ENCODE measurements at places on chromosomes 3 and 15.

DNA sequence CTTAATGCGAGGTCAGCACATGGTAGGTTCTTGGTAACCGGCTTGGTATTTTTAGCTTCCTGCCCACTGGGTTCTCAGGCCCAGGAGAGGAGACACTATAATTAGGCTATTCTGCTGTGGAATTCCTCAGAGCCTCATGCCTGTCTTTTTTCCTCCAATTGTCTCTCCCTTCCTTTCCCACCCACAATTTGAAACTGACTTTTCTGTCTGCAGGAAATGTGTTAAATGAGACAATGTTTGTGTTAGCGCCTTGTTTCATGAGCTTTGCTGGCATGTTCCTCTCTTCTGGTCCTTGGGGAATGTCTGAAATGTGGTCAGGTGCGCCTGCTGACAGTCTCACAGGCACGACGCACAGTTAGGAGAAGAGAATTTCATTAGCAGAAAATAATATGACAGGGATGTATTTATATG is 223.6 kb upstream of the CTNNB1 start:
- DNase-seq = no peak

DNA sequence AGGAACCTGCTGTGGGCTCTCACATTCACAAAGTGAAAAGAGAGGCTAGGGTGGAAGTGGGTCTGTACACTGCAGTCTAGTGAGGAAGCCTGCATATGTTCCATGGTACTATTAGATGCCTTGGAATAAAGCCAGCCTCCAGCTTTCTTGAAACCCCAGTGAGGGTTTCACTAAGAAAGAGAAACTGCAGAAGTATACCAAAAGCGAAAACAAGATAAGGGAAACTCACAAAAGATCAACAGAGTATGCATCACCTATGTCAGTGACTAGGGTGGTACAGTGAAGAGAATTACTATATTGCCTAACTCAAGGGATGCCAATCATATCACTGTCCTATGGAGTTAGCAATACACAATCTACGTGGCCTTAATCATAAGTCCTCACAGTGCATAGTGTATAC is 212.5 kb upstream of the GADL1 start:
- DNase-seq = no peak

DNA sequence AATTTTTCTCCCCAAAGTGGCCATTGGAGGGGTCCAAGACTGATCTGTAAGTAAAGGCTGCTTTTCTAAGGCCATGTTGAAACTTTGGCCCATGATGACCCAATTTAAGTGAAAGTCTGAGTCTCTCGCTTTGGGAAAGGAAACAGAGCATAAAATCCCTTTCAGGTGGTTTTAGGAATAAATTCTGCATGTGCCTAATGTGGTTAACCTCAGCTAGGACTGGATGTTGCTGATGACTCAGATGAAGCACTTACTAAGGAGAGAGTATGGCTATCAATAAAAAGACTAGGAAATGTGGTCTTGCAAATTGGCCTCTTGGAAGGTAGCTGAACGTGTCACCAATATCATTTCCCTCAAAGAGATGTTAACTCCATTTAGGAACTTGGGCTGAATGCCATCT is 458.5 kb downstream of the AGBL1 start:
- DNase-seq = no peak

DNA sequence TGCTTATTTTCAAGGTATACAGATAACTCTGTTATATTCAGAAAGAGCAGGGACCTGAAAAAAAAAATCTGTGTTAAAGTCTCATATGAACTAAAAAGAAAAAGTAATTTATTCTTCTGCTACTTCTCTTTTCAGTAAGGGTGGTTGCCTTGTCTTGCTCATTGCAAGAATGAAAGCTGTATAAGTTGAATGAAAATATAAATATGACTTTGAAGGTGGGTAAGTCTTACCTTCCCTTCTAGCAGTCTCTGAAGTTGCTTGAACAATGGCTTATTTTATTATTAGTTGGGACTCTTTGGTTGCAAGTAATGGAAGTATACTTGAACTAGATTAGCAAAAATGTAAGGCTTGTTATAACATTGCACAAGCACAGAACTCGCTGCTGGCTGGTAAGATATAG is 1554.9 kb downstream of the SI start:
- DNase-seq = no peak

- DNase-seq = no peak
Observed at GRCh38 chr15:67144609-67145311, 79.4 kb downstream of the SMAD3 start.

DNA sequence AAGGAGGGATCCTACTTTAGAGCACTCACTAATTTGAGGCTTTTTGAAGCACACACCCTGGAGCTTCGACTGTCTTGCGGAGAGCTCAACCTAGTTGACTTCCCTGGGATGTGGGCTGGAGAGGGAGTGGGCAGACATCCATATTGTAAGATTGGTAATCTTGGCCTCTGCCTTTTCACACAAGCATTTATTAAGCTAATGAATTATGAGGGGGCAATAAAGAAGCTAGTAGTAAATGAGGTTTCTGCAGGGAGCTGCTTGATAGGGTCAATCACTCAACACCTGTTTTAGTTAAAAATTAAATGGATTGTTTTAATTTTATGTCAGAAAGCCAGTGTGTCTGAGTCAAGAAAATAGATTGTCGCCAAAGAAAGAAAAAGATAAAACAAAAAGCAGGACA is 76.3 kb downstream of the PDZRN3 start:
- no peak for DNase-seq

- DNase-seq = no peak
Observed at GRCh38 chr3:76765511-76765910, 274.4 kb upstream of the ROBO2 start.

DNA sequence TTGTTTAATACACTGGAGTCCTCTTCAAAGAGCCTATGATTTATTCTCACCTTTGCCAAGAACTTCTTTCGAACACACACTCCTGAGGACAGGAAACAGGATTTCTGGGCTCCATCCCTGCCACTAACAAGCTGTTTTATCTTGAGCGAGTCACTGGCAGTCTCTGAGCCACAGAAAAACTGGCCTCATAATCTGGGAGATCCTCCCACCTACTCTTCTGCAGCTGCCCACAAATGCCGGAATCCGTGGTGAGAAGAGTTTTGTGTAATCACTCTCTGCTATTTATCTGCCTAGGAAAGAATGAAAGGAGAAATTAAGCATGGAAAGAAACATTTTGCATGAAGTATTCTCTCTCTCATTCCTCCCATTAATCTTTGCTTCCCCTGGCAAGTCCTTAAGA is 172.0 kb upstream of the TRIM42 start:
- DNase-seq = no peak

GRCh38 chr3:65996589-65996988 is 42.1 kb downstream of the MAGI1 start:
- no peak for DNase-seq

DNA sequence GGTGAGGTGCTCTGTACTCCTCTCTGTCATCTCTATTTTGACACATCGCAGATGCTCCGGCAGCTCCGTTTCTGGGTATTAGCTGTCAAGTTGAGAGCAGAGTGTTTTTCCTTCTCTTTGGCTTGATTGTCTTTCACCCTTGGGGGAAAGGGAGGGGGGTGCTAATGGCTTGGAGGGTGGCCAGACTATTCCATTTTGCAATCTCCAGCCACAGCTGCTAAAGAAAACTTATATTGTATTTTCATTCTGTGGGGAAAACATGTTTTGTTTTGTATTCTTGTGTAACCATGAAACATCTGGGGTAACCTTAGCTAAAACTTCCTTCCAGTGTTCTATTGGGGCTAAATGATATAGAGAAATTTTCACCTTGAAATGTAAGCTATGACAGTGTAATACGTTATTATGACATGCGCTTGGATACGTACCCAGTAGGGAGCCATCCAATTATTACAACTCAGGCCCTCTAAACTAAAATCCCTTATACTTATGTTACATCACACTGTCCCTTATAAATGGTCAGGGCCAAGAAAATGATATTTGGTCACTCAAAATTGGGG is 14.0 kb upstream of the LARP6 start:
- DNase-seq = no peak

DNA sequence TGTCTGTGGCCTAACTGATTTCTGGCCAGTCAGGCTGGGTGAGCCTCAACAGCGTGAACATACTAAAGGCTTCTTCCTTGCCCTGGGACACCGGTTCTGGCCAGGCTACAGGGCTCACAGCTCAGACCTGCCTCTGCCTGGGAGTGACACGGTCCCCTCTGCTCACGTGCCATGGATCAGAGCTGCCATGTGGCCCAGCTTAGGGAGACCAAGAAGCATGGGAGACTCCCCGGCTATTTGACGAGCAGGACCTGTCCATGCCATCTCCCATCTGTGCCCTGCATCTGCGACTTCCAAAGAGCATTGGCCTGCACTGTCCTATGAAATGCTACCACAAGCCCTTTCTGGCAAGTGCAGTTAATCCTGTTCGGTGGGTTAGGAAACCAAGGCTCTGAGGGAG is 57.4 kb downstream of the APBA2 start:
- no peak for DNase-seq

DNA sequence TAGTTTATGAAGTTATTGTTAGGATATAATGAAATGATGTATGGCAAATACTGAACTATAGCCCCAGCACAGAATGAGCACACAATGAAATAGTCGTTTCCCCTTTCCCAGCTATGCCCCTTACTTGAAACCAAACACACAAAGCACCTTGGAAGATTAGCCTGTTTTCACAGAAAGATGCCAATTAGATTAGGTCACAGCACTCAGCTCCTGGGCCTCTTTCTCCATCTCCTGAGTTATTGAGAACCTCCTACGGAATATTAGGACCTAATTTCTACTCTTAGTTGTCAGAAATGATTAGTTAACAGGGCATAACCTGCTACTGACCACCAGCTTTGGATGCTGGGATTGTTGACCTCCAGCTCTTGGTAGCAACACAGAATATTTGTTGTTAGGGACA is 269.4 kb upstream of the ROPN1 start:
- DNase-seq = no peak

DNA sequence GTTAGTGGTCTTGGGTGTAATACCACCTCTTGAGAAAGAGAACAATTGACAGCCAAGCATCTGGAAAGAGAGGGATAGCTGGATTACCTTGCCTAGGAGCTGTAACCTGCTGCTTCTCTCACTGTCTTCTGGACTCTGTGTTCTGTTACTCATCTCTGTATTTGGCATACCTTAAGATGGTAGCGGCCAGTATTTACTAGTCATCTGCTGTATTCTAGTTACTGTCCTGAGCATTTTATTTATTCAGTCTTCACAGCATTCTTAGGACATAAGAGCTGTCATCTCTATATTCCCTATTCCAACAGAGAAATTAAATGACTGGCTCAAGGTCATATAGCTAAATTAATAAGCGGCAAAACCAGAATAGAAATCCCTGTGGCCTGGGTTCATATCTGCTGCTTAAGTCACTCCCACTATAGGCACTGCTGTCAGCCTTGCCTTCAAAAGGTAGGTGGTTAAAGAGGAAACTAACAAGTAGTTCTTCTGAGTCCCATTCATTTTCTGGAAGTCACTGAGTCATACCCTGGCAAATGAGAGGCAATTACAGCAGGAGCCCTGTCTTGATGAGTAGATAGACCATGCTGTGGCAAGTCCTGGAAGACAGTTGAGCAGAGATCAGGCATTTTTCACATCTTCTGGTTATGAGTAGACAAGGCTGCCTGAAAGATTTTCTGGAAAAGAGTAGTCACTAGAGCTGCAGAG is 68.2 kb downstream of the RAB7A start:
- no peak for DNase-seq

DNA sequence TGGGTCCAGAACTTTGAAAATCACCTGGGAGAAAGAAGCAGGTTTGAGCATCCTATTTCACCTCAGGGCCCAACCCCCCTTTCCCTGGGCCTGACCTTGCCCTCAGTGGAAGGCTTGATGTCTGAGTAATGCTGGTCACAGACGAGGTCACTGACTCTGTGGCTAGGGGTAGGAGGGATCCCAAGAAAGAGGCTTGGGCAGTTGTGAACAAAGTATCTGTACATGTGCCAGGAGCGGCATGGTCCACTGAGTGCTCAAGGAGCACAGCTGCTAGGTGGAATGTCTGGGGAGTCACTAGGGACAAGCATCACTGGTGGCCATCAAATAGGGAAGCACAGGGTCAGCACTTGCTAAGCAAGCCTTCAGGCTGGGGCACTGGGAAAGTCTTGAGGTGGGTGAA is 7.3 kb downstream of the CCDC71 start:
- DNase-seq = no peak

DNA sequence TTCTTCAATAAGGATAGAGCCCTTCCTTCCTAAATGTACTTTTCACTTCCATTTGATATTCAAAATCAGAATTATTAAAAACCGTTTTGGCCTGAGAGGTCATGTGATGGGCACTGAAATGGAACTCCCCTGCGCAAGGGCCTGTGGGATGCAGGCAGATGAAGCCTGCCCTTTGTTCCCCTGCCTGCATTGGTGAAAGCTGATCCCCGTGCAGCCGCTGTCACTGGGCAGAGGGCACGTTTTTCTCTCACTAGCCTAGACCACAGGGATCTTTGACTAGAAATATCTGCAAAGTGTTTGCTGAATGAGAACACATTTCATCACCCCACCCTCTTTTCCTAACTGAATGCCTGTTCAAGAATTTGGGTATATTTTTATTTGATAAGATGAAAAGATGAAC is 74.9 kb downstream of the TIPARP start:
- DNase-seq = no peak

All from CD4-positive, alpha-beta T cell treated with Interleukin-21 for 1 hour (primary cell).